ENCODE measurements at places on chromosomes 5 and 9.

DNA sequence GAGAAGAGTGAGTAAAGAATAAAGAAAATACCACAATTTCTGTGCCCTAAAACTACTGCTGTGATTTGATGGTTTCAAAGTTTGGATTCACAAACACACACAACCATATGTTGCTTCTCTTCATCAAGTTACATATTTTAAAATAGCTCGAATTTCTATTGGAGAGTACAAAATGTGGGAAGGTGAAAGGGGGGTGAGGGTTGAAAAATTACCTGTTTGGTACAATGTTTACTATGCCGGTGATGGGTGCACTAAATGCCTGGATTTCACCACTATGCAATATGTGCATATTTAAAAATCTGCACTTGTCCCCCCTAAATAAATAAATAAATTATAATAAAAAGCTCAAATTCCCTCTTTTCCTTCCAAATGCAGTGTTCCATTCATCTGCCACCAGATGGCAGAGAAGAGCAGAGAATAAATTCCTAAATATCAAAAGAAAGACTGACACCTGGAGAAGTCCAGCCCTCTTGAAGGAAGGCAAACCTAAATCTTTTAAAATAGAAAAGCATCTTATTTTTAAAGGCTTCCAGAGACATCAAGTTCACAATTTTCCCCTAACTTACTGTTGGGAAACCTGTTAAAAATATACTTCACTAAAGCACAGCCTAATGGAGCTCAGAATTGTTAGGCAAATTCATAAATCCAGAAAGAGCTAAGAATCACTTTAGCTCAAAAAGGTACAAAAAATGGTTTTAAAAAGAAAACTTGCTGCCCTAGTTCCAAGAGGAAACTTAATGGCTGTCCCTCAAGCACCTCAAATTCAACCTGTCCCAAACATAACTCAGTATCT lies 24.8 kb upstream of the HNRNPA0 start:
- no peak for DNase-seq

DNA sequence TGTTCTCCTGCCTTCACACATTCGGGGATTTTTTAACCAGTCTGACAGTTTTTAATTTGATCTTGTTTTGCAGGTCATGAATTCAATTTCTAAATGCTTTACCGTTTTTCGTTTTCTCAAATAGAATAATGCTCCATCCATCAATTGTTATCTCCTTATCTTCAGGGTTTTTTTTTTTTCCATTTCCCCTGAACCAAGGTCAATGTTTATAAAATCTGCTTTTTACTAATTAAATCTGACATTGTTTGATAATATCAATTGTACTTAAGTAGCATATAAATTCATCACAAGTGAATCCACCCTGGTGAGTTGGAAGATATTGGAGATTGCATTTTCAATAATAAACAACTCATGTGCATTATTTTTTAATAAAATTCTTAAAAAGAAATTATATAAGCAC lies 2004.6 kb upstream of the WWC1 start:
- DNase-seq = no peak

- DNase-seq = no peak
Observed at GRCh38 chr5:29208024-29208423, 1985.5 kb upstream of the CDH6 start.

- DNase-seq = no peak
Observed at GRCh38 chr5:128469912-128470311, 68.1 kb downstream of the FBN2 start.

- DNase-seq = no peak
Observed at GRCh38 chr9:125687163-125687863, 19.7 kb downstream of the MAPKAP1 start.

Data from H54 (cell line).